Activated CD4-positive, alpha-beta T cell treated with anti-CD3 and anti-CD28 coated beads, Interleukin-2, amount 50 U/mL, for 16 hours (primary cell): ENCODE measurements at places on chromosomes 12 and 14.

DNA sequence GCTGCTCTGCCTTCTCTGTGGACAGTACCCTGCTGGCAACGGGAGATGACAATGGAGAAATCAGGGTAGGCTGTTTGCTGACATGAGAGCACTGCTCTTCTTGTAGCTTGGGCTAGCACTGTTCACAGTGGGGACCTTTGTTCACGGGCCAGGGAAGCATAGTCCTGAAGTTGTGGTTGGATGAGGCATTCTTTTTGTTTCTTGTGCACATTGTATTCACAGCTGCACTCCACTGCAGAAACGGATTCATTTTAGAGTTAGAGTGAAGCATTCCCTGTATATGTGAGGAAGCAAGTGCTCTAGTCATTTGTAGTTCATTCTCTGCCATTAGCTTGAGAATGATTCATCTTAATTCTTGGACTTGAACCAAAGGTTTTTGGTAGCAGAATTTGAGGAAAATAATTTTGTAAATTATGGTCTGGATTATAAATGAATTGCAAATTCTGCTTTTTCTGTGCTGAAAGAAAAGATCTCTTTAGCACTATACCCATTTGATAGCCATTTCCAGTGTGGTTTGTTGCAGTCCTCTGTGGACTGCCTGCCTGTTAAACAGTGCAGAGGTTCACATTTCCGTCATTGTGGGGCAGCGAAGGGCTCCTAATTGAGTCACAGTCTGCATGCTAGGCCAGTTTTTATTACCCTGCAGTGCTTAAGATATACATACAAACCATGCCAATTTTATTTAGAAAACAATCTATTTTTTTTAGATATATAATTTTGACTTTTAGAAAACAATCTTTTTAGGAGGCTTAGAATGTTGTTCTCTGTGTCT is 80.6 kb downstream of the APAF1 start:
- peak; percentile 67 for DNase-seq

- DNase-seq, result no peak
Measured at GRCh38 chr14:68692916-68693771, 99.7 kb downstream of the ZFP36L1 start.

DNA sequence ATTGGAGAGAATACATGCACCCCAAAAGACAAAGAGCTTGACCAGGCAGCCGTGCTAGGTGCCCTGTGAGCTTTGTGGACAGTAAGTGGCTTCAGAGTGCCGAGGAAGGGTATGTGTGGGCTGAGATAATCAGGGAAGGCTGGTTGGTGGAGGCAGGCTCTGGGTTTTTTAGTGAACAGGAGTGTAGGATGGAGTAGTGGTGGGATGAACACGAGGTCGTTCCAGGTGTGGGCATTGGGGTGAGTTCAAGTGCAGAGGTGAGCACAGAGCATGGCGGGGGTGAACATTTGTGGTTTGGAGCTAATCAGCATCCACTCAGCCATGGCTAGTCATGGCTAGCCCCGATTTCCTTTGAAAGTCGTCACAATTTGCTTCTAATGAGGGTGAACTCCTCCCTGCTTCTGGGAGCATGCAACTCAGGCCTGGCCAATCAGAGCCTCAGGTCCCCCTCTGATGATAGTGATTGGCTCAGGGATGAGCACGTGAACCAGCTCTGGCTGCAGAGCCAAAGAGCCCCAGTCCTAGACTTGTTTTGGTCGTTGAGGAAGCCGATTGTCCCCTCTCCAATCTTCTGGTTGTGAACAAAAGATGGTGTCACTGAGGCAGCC is 40.7 kb upstream of the TCL1B start:
- no peak for DNase-seq

- no peak for DNase-seq
Measured at GRCh38 chr12:93347054-93347785, 30.5 kb upstream of the NUDT4 start.

GRCh38 chr14:36585100-36585499 is 2.7 kb upstream of the NKX2-8 start:
- DNase-seq, result no peak

- peak; percentile 53 for DNase-seq
Measured at GRCh38 chr12:49667325-49668090, 39.7 kb downstream of the FMNL3 start.

GRCh38 chr12:96811083-96811482 is 96.0 kb upstream of the NEDD1 start:
- no peak for DNase-seq

DNA sequence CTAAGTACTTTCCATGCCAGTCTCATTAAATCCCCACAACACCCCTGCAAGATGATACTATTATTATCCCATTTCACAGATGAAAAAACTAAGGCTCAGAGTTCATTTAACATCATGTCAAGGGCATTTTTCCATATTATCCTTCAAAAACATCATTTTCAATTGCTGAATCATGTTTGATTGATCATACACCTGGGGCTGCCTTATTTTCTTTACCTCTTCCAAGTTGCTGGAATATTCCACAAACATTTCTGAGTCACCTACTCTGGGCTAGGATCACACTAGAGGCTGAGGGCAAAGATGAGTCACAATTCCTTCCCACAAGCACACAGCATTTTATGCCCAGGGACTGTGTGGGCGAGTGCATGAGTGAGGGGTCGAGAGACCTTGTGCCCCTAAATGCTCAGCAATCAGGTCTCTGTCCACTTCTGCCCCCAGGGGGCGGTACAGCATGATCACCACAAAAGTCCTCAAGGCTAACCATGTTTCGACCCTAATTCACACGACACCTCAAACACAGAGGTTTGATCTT is 14.1 kb upstream of the TMEM119 start:
- peak; percentile 50 for DNase-seq

GRCh38 chr12:113246478-113247122 is 25.3 kb downstream of the TPCN1 start:
- no peak for DNase-seq

- DNase-seq, result no peak
Measured at GRCh38 chr12:132558861-132559623, 51.3 kb downstream of the LRCOL1 start.

DNA sequence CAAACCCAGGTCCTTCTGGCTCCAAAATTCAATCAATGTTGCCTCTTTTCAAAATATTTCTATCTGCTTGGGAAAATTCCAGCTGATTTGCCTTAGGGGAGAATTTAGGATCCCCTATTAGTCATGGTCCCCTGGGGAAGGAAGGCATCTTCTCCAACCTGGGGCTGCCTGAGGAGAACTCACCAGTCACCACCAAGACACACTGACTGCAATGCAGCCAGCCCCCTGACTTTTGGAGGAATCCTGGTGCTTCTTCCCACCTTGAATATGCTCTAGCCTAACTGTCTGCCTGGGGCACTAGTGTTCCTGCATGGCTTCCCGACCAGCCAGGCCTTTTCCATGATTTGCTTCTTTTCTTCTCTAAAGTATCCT is 71.8 kb upstream of the BCL2L14 start:
- DNase-seq, result no peak

DNA sequence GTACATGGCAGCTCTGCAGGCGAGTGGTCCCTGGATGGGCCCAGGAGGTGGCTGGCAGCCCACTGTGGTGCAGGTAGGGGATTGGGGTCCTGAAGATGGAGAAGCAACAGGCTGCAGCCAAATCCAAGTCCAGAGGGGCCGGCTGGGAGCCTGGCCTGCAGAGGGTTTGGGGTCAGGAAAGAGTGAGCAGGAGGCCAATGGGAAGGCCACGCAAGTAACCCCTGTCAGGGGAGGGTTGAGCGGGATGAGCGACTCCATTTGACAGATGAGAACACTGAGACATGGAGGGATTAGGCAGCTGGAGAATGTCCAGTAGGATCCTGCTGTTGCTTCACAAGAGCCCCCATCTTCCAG is 136.0 kb downstream of the BCL11B start:
- no peak for DNase-seq

DNA sequence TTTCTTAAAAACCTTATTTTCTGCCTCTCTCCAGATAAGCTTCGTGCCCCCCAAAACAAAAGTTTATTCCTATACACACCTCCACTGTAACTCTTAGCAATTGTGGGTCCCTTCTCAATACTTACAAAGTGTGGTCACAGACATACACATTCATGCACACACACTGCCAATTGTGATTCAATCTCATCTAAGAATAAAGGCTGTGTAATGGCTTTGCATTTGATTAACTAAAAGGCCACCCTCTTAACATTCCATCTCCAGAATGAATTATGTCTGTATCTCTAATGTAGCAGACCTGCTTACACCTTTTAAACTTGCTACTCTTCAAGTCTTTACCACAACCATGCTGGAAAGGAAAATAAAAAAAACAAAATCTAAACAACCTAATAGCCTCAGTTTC is 49.5 kb downstream of the MYF5 start:
- DNase-seq, result no peak

GRCh38 chr14:106778986-106779385 is 1252.6 kb downstream of the TMEM121 start:
- DNase-seq, result no peak

DNA sequence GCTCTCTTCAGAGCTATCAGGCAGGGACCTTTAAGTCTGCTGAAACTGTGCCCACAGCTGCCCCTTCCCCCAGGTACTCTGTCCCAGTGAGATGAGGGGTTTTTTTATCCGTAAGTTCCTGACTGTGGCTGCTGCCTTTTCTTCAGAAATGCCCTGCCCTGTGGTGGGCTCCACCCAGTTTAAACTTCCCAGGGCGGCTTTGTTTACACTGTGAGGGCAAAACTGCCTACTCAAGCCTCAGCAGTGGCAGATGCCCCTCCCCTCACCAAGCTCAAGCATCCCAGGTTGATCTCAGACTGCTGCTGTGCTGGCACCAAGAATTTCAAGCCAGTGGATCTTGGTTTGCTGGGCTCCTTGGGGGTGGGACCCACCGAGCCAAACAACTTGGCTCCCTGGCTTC is 46.9 kb upstream of the SLC16A7 start:
- no peak for DNase-seq

- DNase-seq, result no peak
Measured at GRCh38 chr12:12440784-12441428, 84.0 kb downstream of the BORCS5 start.

GRCh38 chr12:117809509-117809908 is 159.3 kb downstream of the KSR2 start:
- no peak for DNase-seq

DNA sequence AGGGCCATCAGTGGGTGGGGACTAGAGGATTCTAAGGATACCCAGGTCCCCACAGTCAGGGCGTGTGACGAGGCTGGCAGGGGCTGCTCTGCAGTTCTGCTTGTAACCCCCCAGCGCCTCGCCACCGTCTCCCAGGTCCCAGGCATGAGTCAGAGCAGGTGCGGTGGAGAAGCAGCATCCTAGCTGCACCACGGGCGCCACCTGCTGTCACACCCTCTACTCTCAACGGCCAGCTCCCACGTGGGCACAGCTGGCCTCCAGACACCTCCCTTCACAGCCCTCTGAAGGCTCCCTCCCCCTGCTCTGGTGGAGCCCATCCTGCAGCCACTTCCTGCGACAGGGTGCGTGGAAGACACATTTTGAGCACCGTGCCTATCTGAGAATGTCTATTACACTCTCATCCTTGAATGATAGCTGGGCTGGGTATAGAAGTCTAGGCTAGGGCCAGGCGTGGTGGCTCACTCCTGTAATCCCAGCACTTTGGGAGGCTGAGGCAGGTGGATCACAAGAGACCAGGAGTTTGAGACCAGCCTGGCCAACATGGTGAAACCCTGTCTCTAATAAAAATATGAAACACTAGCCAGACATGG is 6.9 kb upstream of the NUDT14 start:
- DNase-seq, result no peak
